ENCODE measurements at places on chromosomes 11 and 22.
A peak's percentile ranks its signal among the peaks of the same experiment; 100 is the strongest.

GRCh38 chr11:86021377-86021776 lies 47.5 kb downstream of the PICALM start:
- peak; percentile 77 for DNase-seq

GRCh38 chr11:47348859-47349258 lies 3.6 kb downstream of the MYBPC3 start:
- no peak for DNase-seq

DNA sequence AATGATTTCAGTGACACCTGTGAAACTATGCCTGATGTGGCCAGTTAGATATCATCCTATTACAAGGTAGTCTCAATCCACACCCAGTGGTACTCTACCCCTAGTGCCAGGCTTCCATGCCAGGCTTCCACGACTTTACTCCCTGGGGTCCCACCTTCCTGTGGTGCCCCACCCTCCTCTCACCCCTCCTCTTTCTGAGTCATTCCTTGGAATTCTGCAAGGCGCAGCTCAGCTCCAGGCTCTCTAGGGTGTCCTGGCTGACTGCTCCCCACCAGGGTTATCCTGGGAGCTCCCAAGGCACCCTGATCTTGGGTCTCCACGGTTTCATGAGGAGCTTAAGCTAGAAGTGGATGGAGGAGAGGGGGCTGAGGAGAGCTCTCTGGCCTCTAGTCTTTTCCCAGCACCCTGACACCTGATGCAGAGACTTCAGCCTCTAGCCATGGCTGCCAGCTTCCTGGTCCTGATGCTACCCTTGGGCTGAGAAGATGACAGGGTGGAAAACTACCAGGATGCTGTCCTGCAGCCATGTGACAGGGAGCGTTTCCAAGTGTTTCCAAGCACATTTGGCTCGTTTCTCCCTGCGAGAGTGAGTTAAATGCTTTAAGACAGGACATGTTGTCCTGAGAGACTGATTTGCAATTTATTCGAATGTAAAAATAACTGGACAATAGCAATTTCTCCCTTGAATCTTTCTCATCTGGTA lies 1461.2 kb downstream of the TBC1D22A start:
- no peak for DNase-seq

GRCh38 chr11:13114566-13115379 lies 105.7 kb downstream of the RASSF10 start:
- no peak for DNase-seq

DNA sequence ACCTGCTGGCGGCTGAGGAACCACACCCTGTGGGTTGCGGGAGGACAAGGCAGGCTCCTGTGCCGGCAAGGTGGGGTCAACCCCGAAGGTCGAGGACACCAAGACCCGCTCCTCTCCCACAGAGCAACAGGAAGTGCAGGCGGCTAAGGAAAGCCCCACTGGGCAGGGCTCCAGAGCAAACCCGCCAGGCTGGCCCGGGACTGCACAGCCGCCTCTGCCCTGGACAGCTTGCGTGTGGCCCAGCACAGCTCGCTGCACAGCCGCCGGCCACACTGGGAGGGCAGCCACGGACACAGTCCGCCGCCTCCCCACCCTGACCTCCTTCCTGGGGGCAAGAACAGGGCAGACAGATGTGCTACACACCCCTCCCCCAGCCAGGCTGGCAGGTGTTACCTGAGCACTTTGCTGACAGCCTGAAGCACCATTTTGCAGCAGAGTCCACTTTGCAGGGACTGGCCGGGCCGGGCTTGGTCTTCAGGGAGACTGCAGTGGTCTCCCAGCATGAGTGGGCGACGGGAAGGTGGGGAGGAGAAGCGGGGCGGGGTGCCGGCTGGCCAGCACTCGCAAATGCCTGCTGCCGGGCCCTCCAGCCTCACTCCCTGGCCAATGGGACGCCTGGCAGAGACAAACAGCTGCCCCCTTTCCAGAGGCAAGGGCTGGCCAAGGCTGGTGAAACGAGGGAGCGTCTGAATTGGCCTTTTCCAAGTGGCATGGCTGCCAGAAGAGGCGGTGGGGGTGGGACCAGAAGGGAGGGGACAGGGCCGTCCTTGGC lies at the start of gene MOB2:
Gene MOB2, minus strand, starts transcription at position 726 of the 772 bp plus-strand sequence. Its CDS starts 223 bp downstream, at position 503.
- no peak for DNase-seq

DNA sequence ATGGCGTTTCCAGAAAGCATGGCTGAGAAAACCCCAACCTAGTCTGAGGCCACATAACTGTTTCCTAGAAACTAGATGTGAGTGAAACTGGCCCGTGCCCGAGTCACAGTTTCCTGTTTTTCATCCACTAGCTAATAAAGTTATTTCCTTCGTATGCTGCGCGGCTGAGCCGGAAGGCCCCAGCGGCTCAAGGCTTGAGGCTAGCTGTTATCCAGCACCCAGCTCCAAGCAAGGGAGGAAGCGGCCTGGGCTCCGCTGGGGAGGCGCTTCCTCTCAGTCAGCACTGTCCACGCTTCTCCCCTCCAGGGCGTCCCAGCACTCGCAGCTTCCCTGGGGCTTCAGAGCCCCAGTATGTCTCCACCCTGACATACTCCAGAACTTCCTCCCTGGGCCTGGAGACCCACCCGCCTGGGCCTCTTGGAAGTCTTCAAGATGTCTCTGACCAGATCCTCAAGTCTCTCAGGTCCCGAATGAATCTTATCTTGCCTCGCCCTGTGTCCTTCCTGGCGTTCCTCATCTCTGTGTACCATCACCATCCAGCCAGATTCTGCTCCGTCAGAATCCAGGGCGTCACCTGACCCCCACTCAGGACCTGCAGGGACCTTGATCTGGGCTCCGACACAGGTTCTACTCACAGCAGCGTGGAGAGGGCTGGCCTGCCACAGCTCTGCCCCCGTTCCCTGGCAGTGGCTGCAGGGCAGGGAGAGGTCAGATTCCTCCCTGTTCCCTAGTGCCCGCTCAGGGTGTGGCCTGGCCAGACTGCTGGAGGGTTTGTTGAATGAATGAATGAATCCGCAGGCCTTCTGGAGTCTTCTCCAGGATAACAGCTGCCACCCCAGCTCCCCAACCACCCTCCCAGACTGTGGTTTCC lies 81.9 kb downstream of the LRRC32 start:
- peak; percentile 83 for DNase-seq

DNA sequence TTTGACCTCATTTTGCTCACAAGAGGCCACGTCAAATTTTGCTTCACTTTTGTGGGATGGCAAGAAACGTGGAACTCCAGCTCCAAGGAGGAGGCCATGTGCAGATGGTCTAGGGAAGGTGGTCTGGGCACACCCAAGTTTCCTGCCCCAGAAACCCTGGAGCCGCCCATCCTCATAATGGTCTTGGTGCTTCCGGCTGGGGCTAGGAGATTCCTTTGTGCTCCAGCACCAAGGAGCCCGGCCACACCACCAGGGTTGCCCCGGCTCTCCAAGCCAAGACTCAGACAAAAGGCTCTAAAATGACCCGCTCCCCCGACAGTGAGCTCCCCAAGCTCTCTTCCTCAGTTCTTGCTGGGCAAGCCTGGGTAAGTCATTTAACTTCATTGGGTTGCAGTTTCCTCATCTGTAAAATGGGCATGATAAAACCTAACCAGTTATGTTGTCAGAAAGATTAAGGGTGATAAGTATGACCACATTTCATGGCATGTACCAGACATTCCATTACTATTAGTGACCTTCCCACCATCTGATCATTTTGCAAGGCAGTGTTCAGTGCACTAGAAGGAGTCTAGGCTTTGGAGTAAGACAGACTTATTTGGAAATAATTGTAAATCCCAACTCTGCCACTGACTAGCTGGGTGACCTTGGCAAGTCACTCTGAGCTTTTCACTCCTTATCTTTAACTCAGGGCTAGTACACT lies 23.3 kb downstream of the DKK3 start:
- DNase-seq: no peak

All from activated CD4-positive, alpha-beta T cell treated with anti-CD3 and anti-CD28 coated beads, Interleukin-2, amount 50 U/mL, for 16 hours (primary cell).